ENCODE measurements at places on chromosomes 2 and 18.

DNA sequence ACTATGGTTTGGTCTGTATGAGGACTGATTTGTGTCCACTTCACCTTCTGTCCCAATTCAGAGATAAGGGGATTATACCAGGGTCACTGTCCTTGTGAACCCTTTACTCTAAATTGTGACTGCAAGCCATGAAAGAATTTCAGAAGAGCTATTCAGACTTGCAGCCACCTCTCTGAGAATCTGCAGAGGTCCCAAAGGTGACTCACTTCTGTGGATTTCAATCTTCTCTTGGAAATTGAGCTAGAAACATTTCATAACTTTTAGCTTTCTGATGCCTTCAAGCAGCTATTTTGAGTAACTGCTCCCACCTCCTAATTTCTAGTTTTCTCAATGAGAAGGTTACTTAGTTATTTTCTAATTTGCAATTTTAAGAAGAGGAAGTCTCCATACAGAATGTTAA is 1242.4 kb upstream of the ACVR2A start:
- no peak for DNase-seq

DNA sequence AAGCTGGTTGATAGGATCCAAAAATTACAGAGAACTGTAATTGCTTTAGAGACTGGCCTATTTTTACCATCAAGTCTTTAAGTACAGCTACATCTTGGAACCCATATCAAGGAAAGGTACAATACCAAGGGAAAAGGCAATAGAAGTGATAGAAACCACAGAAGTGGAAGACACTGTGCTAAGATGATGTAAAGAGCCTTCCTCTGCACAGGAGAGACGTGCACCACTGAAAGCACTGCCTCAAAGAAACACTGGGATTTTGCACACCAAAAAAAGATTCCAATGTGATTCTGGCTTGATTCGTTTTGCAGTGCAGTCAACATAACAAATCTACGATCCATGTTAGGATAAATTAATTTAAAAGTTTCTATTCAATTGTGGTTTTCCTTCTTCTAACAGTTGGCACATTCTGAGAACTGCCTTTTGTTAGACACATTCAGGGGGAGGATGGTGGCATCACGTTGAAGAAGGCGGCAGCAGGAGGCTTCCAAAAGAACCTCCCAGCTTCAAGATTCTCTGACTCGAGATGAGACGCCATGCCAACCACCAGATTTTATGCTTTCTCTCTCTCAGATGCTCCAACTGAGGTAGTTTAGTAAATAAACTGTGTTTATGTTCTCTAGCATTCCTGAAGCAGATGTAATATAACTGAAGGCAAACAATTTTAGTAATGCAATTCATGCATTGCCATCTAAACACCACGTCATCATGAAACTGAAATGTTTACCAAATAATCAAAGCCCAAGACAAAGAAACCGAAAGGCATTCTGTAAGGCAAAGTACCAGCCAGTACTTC is 102.9 kb downstream of the BCL2 start:
- peak; percentile 60 for DNase-seq

GRCh38 chr2:17373741-17374140 is 144.5 kb downstream of the RAD51AP2 start:
- no peak for DNase-seq

DNA sequence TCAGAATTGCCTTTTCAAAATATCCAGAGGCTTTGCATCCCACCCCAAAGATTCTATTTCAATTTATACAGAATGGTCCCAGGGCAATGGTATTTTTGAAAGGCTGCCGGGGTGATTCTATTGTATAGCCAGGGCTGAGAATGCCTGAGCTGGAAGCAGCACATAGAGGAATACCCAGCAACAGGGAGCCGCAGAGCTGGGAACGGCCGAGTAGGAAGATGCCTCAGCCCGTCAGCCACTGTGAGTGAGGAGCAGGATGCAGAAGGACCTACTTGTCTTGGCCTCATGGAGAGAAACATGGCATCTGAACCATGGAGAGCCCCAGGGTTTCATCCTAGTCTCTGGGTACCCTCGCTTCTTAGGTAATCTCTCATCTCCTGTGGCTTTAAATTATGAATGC is 170.8 kb upstream of the FHL2 start:
- DNase-seq, result no peak

GRCh38 chr2:30270166-30270565 is 38.8 kb downstream of the LBH start:
- peak; percentile 8 for DNase-seq

GRCh38 chr2:121663434-121663833 is 14.2 kb upstream of the CLASP1 start:
- DNase-seq, result no peak

GRCh38 chr2:127332335-127332734 is 38.4 kb upstream of the ERCC3 start:
- no peak for DNase-seq

DNA sequence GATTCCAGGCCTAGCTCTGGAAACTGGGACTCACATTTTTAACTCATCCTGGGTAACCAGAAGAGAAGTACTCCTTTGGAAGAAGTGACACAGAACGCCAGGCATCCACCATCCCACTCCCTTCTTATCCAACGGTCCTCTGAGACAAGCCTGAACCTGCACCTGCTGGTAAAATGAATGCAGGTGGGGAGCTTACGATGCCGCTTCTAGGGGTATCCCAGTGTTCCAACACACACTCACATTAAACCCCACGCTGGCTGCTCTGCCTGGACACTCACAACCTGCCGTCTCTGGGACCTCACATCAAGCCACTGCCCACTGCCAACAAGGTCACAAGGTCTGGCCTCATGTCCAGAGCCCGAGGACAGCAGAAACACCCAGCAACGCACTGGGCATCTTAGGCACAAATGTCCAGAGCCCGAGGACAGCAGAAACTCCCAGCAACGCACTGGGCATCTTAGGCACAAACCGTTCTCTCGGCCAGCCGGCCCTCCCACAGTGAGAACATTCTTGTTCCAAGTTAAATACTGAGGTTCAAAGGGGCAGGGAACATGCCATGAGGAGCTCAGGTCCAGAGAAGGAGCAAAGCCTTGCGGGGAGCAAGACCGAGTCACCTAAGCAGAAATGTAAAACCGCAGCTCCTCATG is 9.9 kb downstream of the SLC66A2 start:
- no peak for DNase-seq

GRCh38 chr2:43021791-43022509 is 204.5 kb downstream of the ZFP36L2 start:
- no peak for DNase-seq

- no peak for DNase-seq
These were observed 34.3 kb downstream of the PXDN start for GRCh38 chr2:1709946-1710560.

DNA sequence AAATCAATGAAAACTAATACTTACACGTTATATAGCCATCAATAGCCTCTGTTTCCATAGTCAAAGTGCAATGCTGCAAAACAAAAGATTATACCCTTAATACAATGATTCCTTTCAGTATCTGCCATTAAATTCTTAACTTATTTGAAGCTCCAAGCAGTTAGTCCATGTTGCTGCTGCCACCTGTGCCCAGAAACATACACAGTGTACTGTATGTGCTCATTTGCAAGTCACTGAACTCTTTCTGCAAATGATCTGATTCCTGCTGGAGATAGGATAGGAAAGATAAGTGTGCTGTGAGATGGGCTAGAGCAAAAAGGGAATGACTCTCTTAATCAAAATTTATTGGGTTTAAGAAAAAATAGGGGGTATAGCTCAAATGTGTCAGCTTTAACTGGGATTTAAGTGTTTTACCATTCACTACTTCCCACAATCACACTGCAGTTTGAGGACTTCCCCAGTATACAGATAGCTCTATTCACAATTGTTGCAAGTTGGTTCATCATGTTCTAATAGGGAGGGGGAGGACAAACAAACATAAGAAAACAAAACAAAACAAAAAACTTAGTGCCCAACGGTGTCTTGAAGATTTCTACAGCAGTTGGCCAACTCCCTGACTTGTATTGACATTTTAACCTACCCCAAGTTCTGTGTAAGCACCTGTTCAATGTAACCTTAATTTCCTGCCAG is 2.7 kb downstream of the IKZF2 start:
- no peak for DNase-seq

GRCh38 chr18:36297417-36298125 is at the start of gene FHOD3:
FHOD3 (plus strand) TSS chr18:36297713; CDS start chr18:36297836, 123 bp downstream.
- DNase-seq, result peak; percentile 25

DNA sequence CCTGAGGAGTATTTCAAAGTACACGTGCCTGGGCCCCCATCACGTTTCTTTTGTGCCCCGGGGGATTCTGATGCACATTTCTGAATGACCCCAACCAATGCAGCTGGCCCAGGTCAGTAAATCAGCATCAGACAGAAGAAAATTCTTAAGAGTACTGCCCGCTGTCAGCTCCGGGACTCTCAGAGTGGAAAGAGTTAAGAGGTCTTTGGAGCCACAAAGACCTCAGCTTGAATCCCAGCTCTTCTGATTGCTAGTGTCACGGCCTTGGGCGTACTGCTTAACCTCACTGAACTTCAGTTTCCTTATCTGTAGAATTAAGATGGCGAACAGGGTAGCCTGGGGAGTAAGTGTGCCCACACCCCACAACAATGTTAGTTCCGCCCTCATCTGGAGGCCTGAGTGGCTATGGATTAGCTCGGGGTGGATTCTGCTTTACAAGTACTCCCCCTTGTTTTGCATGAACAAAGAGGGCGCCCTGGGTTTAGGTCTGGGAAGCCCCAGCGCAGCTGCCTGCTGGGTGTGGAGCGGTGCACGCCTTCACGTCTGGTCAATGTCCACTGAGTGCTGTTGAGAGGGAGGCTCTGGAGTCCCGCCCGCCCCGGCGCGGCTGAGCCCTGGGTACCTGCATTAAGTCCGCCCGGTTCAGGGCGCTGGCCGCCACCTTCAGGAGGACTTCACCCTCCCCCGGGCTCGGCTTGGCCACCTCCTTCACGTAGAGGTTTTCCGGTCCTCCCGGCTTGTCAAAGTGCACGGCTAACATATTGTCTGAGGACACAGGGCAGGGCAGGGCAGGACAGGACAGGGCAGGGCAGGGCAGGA is 858 bp downstream of the TP53I3 start:
- peak; percentile 72 for DNase-seq

DNA sequence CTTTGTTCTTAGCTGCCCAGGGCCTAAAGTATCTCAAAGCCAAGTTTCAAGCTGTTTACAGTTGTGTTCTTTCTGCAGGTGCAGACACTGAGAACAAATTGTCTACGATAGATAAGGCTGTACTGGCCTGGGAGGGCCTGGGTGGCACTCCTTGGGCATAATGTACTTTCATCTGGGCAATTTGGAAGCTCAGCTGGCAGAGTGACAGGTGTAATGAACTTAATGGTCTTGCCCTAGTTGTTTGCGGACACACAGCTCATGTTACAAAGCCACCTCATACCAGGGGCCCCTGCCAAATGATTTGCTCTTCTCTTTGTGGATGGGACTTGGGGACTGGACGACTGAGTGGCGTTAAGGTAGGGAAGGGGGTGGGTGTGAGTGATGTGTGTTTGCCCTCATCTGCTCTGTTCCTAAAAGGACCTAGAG is 4.3 kb downstream of the LDLRAD4 start:
- no peak for DNase-seq

DNA sequence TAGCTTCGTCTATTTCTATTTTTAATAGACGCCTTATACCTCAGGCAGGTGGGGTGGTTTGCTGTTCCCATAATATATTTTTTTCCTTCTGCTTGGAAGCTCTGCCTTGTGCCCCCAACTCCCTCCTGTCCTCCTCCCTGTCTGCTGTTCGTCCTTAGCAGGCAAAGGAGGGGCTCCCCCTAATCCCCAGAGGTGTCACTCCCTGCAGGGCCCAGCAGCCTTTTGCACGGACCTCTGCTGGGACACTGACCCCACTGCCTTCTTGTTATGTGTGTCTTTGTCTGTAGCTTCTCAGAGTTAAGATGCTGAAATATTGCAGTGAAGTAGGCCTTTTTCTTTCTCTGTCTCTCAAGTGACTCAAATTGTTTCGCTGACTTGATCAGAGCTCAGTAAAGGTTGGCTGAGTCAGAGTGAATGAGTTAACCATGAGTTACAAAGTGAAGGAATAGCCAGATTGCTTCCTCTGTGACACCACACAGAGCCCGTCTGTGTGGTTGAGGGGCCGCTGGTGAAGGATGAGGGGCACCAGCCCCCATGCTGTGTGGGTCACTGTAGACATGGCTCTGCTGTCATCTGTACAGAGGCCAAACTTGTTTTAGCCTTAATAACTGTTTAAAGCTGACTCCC is 47.7 kb downstream of the PRKCE start:
- no peak for DNase-seq

DNA sequence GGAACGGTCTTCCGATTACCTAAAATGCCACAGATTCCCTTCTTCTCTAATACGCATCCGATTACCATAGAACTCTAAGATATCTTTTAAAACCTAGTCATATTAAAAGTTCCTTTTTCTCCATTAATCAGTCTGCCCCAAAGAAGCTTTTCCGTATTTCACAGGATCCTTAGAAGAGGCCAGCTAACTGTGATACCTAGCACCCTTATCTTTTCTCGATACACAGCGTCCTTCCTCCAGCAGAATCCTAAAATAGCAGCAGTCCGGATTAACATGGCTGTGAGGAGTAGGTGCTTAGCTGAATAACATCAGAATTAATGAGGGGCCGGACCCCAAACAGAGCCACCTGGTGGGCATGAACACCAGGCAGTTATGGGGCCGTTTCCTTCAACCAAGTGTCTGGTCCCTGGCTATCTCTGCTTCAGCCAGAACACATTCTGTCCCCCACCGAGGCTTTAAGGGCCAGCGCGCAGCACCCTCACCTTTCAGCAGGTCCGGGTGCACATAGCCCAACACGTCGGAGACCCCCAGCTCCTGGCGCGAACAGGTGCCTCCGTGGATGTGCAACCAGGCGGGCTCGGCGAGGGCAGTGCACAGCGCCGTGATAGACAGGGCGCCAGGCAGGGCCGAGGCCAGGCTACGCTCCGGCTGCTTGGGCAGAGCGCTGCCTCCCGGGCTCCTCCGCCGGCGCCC is 995 bp downstream of the TMEM127 start:
- DNase-seq, result peak; percentile 59

GRCh38 chr2:189506514-189506976 is 65.3 kb downstream of the WDR75 start:
- DNase-seq, result no peak

Measured in activated naive CD4-positive, alpha-beta T cell treated with anti-CD3 and anti-CD28 coated beads, Interleukin-2, amount 10 ng/mL, durations not matched to agents 7 days and 5 days (primary cell).